Sigmoid colon (tissue), 7 donors: ENCODE measurements at places on chromosomes 12 and 14. TPM values are rescaled to one million over a fixed set of nuclear protein-coding genes. Genes with fewer than 3 reads are reported as not detected.

- H3K36me3 ChIP-seq = peaks cover 11% of the 10 kb centered on the region
- H3K4me3 ChIP-seq = peak overlapping the region; percentile 96
- DNase-seq = no peak
- peaks cover 70% of the 10 kb centered on the region for H3K4me1 ChIP-seq
- peak overlapping the region; percentile 80 for H3K27ac ChIP-seq
These were observed 1.5 kb upstream of the CRIP2 start for GRCh38 chr14:105473033-105473676.

C14orf132 gene
- 30.4 TPM for total RNA-seq

- no peaks in the 10 kb centered on the region for H3K27me3 ChIP-seq
- DNase-seq = no peak
- no peak overlapping the region for H3K27ac ChIP-seq
- H3K36me3 ChIP-seq = peaks cover 7% of the 10 kb centered on the region
- H3K4me1 ChIP-seq = no peaks in the 10 kb centered on the region
- no peak overlapping the region for H3K4me3 ChIP-seq
These were observed 13.9 kb downstream of the SLC35E3 start for GRCh38 chr12:68759852-68760251.

DNA sequence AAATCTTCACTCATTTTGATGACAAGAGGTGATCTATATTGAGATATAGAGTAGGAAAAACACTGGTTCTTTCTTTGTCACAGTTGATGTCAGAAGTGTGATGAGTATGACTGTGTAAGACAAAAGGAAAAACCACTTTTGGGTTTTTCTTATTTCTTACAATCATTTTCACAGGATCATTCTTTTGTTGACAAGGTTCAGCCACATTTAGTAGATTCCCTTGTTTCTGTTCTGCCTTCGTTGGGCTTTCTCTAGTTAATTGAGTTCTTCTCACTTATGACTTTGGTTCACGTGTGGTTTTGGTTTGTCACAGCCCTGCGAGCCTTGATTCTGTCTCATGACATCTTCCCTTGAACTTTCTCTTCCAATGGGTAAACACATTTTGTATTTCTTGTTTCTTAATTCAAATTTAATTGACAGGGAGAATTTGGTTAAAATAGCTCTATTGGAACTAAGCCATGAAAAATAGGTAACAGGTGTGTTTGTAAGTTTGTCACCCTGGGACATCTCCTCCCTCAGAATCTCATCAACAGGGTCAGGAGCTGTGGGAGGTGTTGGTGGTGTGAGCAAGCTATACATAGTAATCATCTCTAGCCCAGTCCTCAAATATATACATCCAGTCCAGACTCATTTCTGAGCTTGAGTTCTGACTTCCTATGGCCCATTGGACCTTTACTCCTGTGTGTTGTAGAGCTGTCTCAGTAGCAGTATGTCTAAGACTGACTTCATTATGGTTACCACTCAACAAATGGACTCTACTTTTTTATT lies 255.3 kb downstream of the BMP4 start:
- no peak overlapping the region for H3K27ac ChIP-seq
- no peaks in the 10 kb centered on the region for H3K27me3 ChIP-seq
- no peak overlapping the region for H3K4me3 ChIP-seq
- DNase-seq = no peak
- no peaks in the 10 kb centered on the region for H3K4me1 ChIP-seq

GRCh38 chr14:95033682-95034632 lies 123.4 kb downstream of the DICER1 start:
- peak; percentile 40 for DNase-seq
- no peaks in the 10 kb centered on the region for H3K4me1 ChIP-seq
- no peak overlapping the region for H3K27ac ChIP-seq
- no peaks in the 10 kb centered on the region for H3K36me3 ChIP-seq

OASL gene
- total RNA-seq = 0.41 TPM

- H3K36me3 ChIP-seq = no peaks in the 10 kb centered on the region
- H3K27me3 ChIP-seq = no peaks in the 10 kb centered on the region
- H3K27ac ChIP-seq = no peak overlapping the region
- H3K4me3 ChIP-seq = no peak overlapping the region
- H3K4me1 ChIP-seq = no peaks in the 10 kb centered on the region
These were observed 128.7 kb downstream of the ALG10 start for GRCh38 chr12:34151019-34151418.

DNA sequence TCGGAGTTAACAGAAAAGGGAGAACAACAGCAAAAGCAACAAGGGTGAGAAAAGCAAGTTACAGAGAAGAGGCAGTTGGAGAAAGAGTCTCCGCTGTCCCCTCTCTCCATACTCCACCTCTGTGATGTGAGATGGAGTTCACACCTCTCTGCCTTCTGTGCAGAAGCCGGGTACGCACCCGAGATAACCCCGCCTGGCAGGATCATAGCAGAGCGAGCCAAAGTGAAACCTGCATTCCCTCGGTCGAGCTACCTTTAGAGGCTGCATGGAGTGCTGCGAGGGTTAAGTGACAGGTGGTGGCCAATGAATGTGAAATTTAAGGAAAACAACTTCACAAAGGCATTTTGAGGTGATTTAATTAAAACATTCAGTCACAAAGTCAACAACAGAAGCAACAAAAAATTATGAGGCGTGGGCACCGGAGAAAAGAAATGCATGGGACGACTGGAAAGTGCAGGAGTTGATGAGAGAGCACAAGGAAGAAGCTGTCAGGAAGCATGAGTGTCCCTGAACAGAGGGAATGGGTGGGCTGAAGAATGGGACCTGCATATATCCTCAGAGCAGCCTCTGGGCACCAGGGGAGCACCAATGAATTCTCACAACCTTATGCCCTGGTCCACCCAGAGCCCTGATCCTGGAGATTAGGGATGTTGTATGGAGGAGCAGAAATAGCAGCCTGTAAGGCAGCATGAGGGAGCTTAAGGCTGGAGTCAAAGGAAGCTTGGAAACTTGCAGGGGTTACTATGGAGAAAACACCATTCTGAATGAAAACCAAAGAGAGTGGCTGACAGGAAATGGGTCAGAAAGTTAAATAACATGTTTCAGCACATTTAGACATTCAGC lies 208.3 kb downstream of the EMP1 start:
- no peak overlapping the region for H3K27ac ChIP-seq
- no peaks in the 10 kb centered on the region for H3K4me1 ChIP-seq
- no peaks in the 10 kb centered on the region for H3K36me3 ChIP-seq
- no peaks in the 10 kb centered on the region for H3K27me3 ChIP-seq
- no peak overlapping the region for H3K4me3 ChIP-seq

ZNF26 gene
- 7.9 TPM for total RNA-seq

TEP1 gene
- 42.7 TPM for total RNA-seq

- peak overlapping the region; percentile 46 for H3K4me3 ChIP-seq
- H3K36me3 ChIP-seq = no peaks in the 10 kb centered on the region
These were observed 8.4 kb downstream of the PAPLN start for GRCh38 chr14:73245480-73246325.

GRCh38 chr12:19248929-19249602 lies 119.5 kb downstream of the PLEKHA5 start:
- peaks cover 4% of the 10 kb centered on the region for H3K4me1 ChIP-seq
- DNase-seq = no peak
- no peaks in the 10 kb centered on the region for H3K36me3 ChIP-seq
- no peaks in the 10 kb centered on the region for H3K27me3 ChIP-seq

DNA sequence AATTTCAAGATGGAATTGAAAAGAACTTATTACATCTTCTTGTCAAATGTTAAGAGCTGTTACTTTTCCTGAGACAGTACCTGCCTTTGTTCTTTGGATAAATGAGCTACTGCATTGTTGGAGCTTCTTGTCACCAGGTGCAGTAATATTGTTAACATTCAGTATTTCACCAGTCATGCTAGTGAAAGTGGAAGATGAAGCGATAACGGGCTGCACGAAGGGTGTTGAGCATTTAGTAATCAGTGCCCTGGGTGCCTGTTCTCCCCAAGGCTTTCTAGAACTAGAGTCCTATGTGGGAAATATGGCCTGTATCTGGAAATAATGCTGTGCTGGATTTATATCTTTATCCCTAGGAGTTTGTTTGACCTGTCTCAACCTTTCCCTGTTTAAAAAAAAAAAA lies 83.2 kb downstream of the PPP2R5C start:
- no peaks in the 10 kb centered on the region for H3K27me3 ChIP-seq
- no peak overlapping the region for H3K27ac ChIP-seq

RHEBL1 gene
- not detected for total RNA-seq

DNA sequence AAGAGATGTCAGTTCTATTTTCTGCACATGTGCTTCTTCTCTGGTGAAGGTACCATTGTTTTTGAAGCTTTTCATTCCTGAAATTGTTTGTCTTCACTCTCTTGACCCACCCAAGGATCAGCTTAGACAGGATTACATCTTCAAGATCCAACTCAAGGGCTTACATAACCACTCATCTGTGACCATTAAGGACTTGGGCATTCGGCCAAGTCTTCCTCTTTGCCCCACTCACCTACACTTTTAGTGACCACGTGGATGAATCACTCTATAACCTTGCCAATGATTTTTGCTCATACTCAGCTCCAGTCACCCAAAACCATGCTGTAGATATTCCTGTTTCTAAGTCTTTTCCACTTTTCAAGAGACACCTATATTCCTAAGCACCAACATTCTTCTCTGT lies 36.5 kb upstream of the SSTR1 start:
- H3K27ac ChIP-seq = no peak overlapping the region
- H3K36me3 ChIP-seq = no peaks in the 10 kb centered on the region
- no peak overlapping the region for H3K4me3 ChIP-seq
- H3K4me1 ChIP-seq = no peaks in the 10 kb centered on the region
- DNase-seq = no peak

DNA sequence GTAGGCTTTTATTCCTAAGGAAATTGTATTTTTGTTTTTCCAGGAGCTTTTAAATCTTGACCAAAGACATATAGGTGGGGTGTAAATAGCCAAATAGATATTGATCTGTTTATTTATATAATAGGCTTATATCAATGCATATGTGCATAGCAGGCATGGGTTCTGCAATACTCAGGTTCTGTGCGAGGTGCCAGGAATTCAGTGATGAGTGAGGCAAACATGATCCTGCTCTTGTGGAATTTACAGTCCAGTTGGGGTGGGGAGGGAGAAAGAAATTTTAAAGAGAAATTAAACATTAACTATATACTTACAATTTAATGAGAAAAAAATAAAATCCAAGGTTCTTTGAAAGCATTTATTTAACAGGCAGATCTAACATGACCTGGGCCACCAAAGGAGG lies 160.3 kb upstream of the HIF1A start:
- no peak overlapping the region for H3K4me3 ChIP-seq
- H3K27ac ChIP-seq = no peak overlapping the region
- no peaks in the 10 kb centered on the region for H3K27me3 ChIP-seq
- no peak for DNase-seq
- H3K4me1 ChIP-seq = no peaks in the 10 kb centered on the region
- H3K36me3 ChIP-seq = no peaks in the 10 kb centered on the region

GRCh38 chr14:97039717-97040363 lies 242.7 kb downstream of the VRK1 start:
- H3K4me3 ChIP-seq = no peak overlapping the region
- no peaks in the 10 kb centered on the region for H3K36me3 ChIP-seq
- no peaks in the 10 kb centered on the region for H3K4me1 ChIP-seq

- no peaks in the 10 kb centered on the region for H3K27me3 ChIP-seq
- H3K27ac ChIP-seq = no peak overlapping the region
- no peaks in the 10 kb centered on the region for H3K4me1 ChIP-seq
- DNase-seq = no peak
These were observed 6.3 kb upstream of the OR4E2 start for GRCh38 chr14:21647380-21647779.

- H3K27ac ChIP-seq = no peak overlapping the region
- no peaks in the 10 kb centered on the region for H3K27me3 ChIP-seq
- peaks cover 28% of the 10 kb centered on the region for H3K4me1 ChIP-seq
- no peak for DNase-seq
- no peak overlapping the region for H3K4me3 ChIP-seq
These were observed 132.3 kb downstream of the TMEM30B start for GRCh38 chr14:61148742-61149350.

DNA sequence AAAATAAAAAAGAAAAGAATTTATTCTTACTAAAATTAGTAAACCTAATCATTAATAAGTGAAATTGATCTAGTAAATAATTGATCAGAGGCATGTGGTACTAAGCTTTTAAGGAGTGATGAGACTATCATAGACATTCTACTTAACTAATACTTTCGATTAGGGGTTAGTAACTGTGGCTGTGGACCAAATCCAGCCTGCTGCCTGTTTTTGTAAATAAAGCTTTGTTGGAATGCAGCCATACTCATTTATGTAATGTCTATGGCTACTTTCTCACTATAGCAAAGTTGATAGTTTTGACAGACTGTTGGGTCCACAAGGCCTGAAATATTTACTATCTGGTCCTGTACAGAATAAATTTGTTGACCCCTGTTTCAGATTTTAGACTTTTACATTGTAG lies 63.2 kb downstream of the PLEKHA5 start:
- no peak for DNase-seq
- peaks cover 7% of the 10 kb centered on the region for H3K4me1 ChIP-seq
- H3K4me3 ChIP-seq = no peak overlapping the region
- no peaks in the 10 kb centered on the region for H3K27me3 ChIP-seq
- no peaks in the 10 kb centered on the region for H3K36me3 ChIP-seq

CLEC6A gene
- not detected for total RNA-seq

GRCh38 chr14:68244262-68244980 lies 424.8 kb downstream of the RAD51B start:
- no peaks in the 10 kb centered on the region for H3K27me3 ChIP-seq
- H3K4me3 ChIP-seq = no peak overlapping the region
- peaks cover 98% of the 10 kb centered on the region for H3K4me1 ChIP-seq
- H3K36me3 ChIP-seq = no peaks in the 10 kb centered on the region

RPGRIP1 gene
- total RNA-seq = not detected

PIWIL1 gene
- not detected for total RNA-seq

PLD4 gene
- total RNA-seq = 0.28 TPM
